ENCODE measurements at places on chromosomes 3 and 15.

DNA sequence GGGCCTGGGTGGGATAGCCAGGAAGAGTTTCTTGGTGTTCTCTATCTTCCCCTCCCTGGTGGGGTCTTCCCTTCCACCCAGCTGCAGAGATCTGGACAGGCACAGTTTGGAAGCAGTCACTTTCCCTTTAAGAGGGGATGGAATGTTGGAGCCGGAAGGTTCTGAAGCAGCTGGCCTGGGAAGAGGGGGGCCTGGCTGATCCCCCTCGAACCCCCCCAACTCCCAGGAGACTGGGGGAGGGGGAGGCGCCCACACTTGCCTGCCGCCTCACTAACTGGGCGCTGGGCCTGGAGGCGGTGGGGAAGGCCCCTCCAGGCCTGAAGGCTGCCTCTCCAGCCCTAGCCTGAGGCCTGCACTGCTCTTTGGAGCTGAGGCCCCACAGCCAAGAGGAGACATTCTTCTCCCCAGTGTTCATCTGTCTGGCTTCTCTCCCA, 1.4 kb downstream of the DVL3 start:
- no peak for DNase-seq

DNA sequence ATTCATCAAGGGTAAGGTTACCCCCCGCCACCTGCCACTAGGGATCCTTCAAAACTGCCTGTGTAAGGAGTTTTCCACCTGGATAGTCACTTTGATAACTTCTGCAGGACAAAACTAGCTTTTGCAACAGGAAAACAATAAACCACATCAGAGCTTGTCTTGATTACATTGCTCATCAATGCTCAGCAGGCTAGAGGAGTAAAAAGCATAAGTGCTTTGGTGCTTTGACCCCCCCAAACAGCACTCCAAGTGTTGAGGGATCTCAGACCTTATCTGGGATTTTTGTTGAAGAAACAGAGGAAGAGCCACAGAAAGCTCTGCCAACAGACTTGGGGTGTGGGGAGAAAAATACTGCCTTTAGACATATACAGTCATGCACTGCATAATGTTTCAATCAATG, 10.8 kb upstream of the PHLDB2 start:
- no peak for DNase-seq

DNA sequence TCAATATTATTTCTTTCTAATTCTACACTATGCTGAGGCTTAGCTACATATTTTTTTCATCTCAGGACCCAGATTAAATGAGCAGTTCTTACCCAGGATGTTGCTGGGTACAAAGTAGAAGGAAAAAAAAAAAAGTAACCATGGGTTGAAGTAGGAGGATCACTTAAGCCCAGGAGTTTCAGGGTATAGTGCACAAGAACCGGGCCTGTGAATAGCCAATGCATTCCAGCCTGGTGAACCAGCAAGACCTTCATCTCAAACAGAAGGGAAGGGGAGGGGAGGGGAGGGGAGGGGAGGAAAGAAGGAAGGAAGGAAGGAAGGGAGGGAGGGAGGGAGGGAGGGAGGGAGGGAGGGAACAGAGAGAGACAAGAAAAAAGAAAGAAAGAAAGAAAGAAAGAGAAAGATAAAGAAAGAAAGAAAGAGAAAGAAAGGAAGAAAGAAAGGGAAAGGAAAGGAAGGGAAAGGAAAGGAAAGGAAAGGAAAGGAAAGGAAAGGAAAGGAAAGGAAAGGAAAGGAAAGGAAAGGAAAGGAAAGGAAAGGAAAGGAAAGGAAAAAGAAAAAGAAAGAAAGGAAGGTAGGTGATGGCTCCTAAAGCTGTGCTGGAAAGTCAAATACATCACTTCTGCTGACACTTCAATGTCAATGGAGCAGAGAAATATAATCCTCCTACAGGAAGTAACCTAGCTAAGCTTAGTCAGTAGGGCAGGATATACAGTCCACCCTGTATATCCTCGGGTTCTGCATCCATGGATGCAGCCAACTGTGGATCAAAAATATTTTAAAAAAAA, 206.8 kb upstream of the TGFBR2 start:
- no peak for DNase-seq

DNA sequence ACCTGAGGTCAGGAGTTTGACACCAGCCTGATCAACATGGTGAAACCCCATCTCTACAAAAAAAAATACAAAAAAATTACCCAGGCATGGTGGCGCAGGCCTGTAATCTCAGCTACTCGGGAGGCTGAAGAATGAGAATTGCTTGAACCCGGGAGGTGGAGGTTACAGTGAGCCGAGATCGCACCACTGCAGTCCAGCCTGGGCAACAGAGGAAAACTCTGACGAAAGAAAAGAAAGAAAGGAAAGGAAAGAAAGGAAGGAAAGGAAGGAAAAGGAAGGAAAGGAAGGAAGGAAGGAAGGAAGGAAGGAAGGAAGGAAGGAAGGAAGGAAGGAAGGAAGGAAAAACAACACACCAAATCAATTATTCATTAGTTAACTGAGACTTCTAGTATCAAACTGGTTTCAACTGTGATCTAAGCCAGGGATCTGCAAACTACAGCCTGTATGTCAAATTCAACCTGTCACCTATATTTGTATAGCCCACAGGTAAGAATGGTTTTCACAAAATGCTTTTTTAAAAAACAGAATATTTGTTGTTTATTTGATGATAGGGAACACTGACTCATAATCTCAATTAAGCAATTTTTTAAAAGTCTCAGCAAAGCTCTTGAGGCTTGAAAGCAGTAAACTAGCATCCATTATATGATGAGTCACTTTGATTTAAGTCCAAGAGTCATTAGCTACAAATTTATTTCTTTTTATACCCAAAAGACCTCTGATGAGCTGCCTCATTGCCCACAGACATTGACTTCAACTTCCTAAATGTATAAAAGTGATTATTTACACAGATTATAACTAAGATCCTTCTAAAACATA, 127.6 kb downstream of the TBL1XR1 start:
- DNase-seq, result no peak

DNA sequence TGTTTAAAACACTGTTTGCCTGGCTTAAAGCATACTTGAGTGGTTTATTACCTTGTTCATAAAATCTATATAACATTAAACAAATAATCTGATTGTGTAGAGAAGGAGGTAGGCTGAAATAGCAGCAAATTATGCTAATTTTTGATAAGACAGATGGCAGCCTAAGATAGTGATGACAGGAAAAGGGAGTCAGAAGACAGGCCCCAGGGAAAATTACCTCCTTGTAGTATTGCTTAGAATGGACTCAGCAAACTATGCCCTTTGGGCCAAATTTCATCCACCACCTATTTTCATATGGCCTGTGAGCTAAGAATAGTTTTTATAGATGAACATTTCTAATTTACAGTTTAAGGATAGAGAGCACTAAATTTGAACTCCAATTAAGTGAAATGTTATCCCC, 37.8 kb downstream of the CHD2 start:
- no peak for DNase-seq

Measured in NCI-H526 treated with DMSO at 0.1 percent for 48 hours (cell line).